ENCODE measurements at places on chromosomes 16 and 17. TPM values are rescaled to one million over a fixed set of nuclear protein-coding genes. Genes with fewer than 3 reads are reported as not detected.

GRCh38 chr17:613725-614124 lies 100.9 kb downstream of the VPS53 start:
- no peak for DNase-seq

DNA sequence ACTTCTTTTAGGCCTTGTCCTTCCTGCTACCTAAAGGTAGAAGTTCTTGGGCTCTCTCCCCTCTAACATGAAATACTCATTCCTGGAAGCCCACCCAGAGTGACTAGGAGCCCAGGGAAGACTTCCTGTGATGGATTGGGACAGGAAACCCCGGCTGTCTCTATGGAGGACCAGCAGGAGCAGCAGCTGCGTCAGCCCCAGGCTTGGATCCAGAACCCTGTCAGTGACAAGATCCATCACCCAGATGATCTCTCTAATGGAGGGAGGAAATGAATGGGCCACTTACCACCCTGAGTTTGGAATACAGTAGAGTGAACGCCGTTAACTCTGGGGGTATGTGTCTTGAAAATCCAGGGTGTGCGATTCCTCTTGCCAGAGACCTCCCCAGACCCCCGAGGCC lies 195.7 kb upstream of the WSCD1 start:
- no peak for DNase-seq

DNA sequence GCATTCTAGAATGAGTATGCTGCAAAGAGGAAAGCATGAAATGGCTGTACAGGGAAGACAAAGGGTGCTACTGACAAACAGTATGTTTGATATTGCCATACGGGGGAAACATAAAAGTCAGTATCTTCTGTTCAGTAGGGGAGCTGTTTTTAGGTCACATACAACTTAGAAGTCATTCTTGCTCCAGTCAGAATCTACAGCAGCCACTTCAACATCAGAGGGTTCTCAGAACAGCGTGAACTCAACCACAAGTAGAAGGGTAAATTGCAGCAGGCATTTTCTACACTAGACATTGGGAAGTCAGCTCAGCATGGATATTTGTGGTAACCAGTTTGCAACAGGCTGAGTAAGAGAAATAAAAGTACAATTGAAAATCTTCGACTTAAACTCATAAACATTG lies 1241.8 kb upstream of the GOT2 start:
- DNase-seq: no peak

DNA sequence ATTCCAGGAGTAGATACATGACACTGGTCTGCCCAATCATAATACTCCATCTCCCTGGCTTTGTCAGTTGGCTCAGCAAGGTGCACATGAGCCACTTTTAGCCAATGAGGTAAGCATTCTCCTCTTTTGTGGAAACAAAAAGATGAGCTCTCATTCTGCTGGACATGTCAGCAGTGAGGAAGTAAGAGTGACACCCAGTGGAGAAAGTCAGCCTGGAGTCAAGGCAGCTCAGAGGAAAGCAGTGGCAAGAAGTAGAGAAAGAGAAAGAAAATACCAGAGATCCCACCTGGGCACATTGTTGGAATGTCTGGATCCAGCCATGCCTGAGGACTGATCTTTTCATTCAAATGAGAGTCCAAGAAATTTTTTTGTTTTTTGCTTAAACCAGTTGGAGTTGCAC lies 496.9 kb upstream of the C16orf82 start:
- DNase-seq: no peak

GRCh38 chr16:23842137-23842600 lies 6.4 kb downstream of the PRKCB start:
- no peak for DNase-seq

DNA sequence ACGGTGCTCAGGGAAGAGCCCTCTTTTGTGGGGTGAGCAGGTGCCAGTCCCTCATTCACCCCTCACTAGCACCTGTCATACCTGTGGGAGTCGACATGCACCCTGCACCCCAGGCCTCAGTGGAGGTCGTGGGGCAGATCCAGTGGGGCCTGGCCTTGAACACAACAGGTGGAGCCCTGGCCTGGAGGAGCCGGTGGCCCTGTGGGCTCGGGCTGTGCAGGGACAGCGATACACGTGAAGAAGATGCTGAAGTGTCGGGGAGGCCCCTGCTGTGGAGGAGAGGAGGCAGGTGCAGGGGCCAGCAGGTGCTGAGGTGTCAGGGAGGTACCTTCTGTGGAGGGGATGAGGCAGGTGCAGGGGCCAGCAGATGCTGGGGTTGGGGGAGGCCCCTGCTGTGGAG lies 31.8 kb downstream of the ZNF750 start:
- no peak for DNase-seq

- no peak for DNase-seq
Observed at GRCh38 chr16:53936052-53936451, 232.1 kb downstream of the FTO start.

- DNase-seq: no peak
Observed at GRCh38 chr16:66493490-66494401, 56.2 kb downstream of the TK2 start.

DNA sequence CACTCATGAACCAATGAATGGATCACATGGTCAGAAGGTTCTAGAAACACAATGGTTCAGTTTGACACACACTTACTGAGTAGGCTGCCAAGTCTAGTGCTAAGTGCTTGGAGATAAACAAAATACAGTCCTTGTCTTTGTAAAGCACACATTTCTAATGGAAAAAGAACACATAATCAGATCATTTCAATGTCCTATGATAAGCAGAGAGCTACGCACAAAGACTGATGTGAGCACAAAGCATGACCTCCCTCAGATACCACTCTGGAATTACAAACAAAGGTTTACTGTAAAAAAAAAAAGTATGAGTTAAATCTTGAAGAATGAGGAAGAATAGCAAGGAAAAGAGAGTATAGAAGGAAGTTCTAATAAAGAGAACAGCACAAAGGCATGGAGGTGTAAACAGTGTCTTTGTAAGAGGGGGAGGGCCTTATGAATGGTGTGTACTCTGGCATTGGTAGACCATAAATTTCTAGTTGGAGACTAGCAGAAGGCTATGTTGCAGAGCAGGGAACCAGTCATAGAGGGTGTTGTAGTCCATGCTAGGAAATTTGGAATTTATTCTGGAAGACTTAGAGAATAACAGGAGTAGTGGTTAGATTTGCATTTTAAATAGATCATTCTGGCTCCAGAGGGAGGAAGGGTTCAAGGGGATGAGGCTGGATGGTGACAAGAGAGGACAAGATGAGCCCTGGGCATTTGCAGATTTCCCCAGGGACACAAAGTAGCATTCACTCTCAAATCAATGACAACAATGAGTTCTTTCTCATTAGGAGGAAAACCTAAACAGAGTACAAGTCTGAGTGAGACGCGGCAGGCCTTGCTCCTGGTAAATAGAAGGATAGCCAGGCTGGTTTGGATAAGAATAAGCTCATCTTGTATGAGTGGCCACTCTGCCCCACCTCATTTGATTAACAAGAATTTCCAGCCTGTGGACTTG lies 468.0 kb downstream of the TOX3 start:
- DNase-seq: no peak

DNA sequence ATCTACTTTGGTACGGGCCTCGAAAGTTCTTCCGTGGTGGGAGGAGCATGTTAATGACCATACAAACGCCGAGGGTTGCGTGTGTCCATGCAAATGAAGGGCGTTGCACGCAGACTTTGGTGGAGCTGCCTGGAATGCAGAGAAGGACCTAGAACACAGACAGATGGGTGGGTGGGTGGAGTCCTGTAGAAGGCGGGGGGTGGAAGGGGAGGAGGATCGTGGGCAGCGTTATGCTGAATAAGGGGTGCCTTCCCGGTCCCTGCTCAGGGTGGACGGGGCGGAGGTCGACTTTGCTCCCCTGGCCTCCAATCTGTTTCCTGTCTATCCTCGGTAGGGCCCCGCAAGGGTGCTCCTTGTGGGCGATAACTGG lies 795 bp upstream of the PAQR4 start:
- peak; percentile 72 for DNase-seq

- DNase-seq: no peak
Observed at GRCh38 chr17:69175625-69176456, 34.1 kb upstream of the ABCA6 start.

- no peak for DNase-seq
Observed at GRCh38 chr17:66087073-66087472, 104.9 kb downstream of the CEP112 start.

- peak; percentile 88 for DNase-seq
Observed at GRCh38 chr17:8163978-8164814, 1.4 kb upstream of the VAMP2 start.

- DNase-seq: no peak
Observed at GRCh38 chr16:4501071-4501478, 24.9 kb downstream of the HMOX2 start.

- DNase-seq: peak; percentile 45
Observed at GRCh38 chr16:14249291-14250032, 178.3 kb downstream of the MRTFB start.

GRCh38 chr17:66647391-66647983 lies 187.4 kb upstream of the CACNG5 start:
- DNase-seq: peak; percentile 50

Gene CA10
- 0.52 TPM for total RNA-seq

Gene BRIP1
- 10.1 TPM for total RNA-seq

Gene DPEP2
- 0.88 TPM for total RNA-seq

Gene UTS2R
- not detected for total RNA-seq

Gene KRT25
- not detected for total RNA-seq

Gene ERN2
- 191 TPM for total RNA-seq

Gene DNAAF1
- not detected for total RNA-seq
